ENCODE measurements at places on chromosomes 3 and 15.
A peak's percentile ranks its signal among the peaks of the same experiment; 100 is the strongest.

DNA sequence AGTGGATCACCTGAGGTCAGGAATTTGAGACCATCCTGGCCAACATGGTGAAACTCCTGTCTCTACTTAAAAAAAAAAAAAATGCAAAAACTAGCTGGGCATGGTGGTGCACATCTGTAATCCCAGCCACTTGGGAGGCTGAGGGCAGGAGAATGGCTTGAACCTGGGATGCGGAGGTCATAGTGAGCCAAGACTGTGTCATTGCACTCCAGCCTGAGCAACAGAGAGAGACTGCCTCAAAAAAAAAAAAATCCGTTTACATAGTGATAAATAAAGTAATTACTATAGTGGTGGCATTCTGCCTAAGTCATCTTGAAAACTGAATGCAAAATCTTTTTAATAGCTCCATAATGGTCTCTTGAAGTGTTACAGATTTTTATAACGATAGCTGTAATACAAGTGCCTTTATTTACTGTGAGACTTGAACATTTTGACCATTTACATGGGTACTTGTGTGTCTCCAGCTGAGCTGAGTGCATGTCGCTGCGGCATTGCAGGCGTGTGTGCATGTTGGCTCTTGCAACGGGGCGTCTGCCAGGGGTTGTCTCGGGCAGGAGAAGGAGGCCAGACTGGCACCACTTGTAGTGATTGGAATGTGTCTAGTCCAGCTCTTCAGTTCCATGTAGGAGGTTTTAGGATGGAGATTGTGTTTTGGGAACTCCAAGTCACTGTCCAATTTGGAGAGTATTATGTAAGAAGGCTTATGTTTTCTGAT, 111.9 kb downstream of the IGF1R start:
- no peak for DNase-seq

DNA sequence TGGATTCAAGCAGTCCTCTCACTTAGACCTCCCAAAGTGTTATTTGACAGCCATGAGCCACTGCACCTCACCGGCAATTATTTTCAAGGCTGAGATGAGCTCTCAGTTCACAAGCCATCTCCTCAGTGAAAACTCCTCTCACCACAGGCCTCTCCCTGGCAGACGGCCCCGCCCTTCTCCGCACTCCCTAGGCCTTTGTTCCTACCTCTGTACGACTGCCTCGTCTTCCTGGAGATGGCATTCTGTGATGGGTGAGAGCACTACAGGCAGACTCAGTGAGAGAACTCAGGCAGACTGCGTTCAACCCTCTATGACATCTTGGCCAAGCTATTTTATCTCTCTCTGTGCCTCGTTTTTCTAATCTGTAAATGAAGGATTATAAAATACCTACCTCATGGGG, 67.0 kb upstream of the TPM1 start:
- DNase-seq = no peak

- no peak for DNase-seq
Observed at GRCh38 chr15:69161878-69162213, 1.4 kb downstream of the GLCE start.

DNA sequence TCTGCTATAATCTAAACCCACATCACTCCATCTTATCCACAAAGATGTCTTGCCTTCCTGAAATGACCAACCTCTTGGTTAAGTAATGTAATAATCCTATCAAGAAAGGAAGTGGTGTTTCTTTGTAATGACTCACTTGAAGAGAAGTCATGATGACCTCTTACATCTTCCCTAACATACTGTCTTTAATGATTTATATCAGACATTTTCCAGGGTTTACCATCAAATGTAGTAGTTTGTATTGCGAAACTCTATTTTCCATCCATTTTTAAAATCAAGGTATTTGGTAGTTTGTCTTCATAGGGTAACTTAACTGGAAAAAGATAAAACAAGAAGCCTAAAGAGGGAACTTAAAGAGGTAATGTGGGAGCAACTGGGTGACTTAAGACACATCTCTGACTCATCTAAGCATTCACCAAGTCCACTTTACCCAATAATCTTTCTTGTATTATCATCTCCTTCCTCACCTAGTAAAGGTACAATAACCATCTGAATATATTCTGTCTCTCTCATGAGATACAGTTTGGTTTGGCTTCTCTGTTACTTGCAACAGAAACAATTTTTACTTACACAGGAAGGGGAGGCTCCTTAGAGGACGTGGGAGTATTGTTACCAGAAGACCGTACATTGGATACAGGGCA, 5.7 kb upstream of the MAPK6 start:
- DNase-seq = no peak

- no peak for DNase-seq
Observed at GRCh38 chr3:180116658-180117057, 79.9 kb upstream of the PEX5L start.

GRCh38 chr3:126649556-126650092, 5.3 kb downstream of the TXNRD3 start:
- DNase-seq = no peak

DNA sequence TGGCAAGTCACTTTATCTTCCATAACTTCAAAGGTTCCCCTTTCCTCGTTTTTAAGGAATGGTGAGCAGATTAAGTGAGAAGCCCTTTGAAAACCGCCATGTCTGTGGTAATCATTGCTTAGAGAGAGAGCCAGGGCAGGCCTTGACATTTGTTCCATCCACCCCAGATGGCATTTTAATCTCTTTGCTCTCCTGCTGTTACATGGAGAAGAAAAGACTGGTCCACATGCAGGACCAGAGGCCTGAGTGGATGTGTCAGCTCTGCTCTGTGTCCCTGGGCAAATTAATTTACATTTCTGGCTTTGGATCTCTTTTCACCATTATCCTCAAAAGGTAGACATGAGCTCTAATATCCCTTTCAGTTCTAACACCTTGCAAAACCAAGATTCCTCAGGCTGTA, 157.3 kb upstream of the LPP start:
- no peak for DNase-seq

GRCh38 chr3:188319569-188319968, 165.6 kb downstream of the LPP start:
- no peak for DNase-seq

DNA sequence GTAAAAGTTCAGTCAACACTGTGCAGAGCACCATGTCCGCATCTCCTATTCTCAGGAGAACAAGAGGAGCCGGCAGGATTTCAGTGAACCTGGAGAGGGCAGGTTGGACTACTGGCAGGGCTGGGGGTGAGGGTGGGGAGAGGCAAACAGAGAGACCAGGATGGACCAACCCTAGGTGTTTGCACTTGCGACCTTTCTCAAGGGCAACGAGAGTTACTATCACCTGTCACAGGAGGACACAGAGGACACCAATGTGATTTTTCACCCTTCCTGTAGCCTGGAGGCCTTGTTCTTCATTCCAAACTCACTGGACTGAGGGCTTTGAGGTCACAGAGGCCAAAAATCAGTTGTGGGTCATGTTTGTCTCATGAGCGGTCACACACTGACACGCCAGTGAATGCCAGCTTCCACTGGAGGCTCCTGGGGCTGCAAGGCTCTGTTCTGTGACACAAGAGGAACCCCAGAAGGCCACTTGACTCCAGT, 89.5 kb downstream of the CPN2 start:
- DNase-seq = no peak

GRCh38 chr15:24879492-24879891, 75.3 kb upstream of the SNRPN start:
- no peak for DNase-seq

DNA sequence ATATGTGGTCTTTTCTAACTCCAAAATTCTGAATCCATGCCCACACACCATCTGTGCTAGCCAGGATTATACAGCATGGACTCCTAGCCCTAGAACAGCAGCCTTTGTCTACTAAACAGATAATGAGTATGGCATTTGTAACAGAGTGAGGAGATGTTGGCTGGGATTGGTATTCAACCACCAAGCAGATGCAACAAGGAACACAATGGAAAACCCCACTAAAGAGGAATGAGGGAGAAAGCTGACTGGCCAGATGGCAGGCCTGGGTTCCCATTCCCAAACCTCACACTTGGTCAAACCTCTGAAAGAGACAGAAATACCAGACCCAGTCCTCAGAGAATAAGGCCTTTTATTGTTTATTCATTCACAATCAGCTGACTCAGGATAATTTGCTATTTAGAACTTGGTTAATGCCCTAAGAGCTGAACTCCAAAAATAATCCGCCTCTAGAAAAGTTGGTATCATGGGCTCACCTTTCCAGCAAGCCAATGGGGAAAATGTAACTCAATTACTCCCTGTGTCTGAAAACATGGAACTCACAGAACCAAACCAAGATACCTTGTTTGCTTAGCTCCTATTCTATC, 145.6 kb downstream of the LRRC3B start:
- DNase-seq = no peak

- DNase-seq = peak; percentile 65
Observed at GRCh38 chr3:46276497-46277099, 34.3 kb downstream of the CCR3 start.

GRCh38 chr15:101133751-101134261, 118.0 kb downstream of the CHSY1 start:
- no peak for DNase-seq

GRCh38 chr3:128551451-128551850, 58.5 kb upstream of the GATA2 start:
- no peak for DNase-seq

GRCh38 chr3:17585394-17586325, 156.8 kb downstream of the TBC1D5 start:
- no peak for DNase-seq

DNA sequence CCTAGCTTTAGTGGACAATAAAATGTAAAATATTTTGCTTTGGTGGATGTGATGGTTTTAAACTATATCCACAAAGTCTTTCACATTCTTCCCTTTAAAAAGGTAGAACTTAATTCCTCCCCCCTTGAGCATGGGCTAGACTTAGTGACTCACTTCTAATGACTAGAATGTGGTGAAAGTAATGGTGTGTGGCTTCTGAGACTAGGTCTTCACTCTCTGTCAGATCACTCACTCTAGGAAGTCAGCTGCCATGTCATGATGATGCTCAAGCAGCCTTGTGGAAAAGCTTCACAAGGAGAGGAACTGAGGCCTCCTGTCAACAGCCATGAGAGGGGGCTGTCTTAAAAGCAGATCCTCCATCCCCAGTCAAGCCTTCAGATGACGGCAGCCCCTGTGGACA, 4.2 kb downstream of the LRRC2 start:
- DNase-seq = no peak

All from stimulated activated CD4-positive, alpha-beta T cell treated with anti-CD3 and anti-CD28 coated beads, Interleukin-12 subunit alpha, Interleukin-12 subunit beta, amount 100 ng/mL, for 24 hours (primary cell).